ENCODE measurements at places on chromosomes 7 and 10.

GRCh38 chr10:775245-776075, 86.0 kb upstream of the DIP2C start:
- no peak for DNase-seq

GRCh38 chr7:92421676-92422435, 25.4 kb upstream of the GATAD1 start:
- DNase-seq, result no peak

GRCh38 chr10:127984945-127985344, 78.0 kb downstream of the PTPRE start:
- DNase-seq, result no peak

- no peak for DNase-seq
These were observed 251.2 kb upstream of the MDFIC start for GRCh38 chr7:114670676-114671075.

Measured in hematopoietic multipotent progenitor cell (in vitro differentiated cells).